AG20443 (cell line): ENCODE measurements at places on chromosomes 5 and 9.
A peak's percentile ranks its signal among the peaks of the same experiment; 100 is the strongest.

GRCh38 chr9:124790801-124791505 is 14.0 kb downstream of the OLFML2A start:
- no peak for DNase-seq

GRCh38 chr5:21806943-21807342 is 1046.2 kb downstream of the CDH12 start:
- DNase-seq, result no peak

DNA sequence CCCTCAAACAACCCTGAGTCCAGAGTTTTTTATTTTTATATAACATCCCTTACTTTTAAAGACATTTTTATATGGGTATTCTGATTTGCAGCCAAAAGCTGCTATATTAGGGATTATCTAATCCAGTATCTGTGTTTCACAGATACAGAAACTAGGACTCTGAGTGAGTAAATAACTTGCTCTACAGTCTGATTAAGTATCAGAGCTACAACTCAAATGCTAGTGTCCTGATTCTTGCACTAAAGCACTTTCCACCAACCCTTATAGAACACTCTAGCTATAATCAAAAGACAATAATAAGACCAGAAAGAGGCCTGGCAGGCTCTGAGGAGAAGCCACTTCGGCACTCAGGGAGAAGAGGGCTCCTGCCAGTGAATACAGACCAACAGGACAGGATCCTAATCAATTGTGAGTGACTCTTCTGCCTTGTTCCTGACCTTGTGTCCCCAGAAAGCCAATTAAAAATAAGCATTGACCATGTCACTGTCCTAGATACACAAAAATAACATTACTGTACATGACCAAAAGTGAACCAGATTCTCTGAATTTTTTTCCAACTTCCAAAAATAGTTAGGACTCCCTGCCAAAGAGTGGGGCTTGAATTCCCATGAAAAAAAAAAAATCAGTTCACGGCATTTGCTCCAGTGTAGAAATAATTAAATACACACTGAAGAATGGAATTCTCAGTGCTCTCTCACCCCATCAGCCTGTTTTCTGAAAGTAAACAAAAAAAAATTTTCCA is 63.6 kb upstream of the MAP3K1 start:
- DNase-seq, result peak; percentile 30

GRCh38 chr5:124161266-124161665 is 585.2 kb downstream of the ZNF608 start:
- DNase-seq, result no peak

DNA sequence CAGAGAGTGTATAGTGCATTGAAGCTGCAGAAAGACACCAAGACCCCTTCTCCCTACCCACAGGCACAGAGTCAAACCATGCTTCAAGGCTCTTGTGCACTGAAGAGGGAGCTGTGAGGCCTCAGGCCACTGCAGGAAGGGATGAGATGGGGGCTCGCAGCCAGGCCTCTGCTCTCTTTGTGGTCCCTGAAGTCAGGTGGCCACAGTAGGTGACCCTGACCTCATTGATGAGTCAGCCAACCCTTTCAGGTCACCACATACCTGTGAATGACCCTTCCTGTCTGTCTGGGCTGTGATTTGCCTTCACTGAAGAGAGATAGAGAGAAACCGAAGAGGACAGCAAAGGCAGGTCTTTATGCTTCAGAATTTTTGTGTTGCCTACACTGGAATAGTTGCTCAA is 372.1 kb downstream of the ACTL7B start:
- DNase-seq, result no peak

DNA sequence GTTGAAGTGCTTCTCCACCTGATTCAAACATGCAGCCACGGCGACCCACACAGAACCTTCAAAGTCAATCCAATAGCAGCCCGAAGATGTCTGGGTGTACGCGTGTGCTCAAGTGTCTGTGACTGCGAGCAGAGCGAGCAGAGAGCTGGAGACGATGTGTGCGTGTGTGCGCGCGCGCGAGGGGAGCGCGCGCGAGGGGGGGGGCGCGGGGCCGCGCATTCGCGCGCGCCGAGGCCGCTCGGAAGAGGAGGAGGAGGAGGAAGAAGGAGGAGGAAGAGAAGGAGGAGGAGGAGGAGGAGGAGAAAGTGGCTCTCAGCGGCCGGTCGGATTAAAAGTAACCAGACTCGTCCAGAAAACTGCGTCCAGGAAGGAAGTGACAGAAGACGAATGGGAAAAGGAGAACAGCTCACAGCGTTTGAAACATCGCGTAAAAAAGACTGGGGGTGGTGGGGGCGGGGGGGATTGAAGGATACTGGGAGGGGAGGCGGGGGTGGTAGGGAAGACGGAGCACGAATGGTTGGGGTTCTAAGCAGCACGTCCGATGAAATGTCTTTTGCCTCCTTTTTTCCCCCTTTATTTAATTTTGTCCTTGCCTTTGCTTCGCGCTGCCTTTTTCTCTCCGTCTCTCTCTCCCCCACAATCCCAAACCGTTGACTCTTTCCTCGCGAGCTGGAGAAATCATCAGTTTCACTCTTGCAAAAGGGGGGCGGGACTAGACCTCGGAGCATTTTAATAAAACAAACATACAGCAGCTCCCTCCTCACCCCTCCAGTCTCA is at the start of gene MEF2C:
Gene MEF2C, minus strand, starts transcription at position 126 of the 777 bp plus-strand sequence. CDS start 59,396 bp downstream, outside the sequence.
- peak; percentile 95 for DNase-seq

GRCh38 chr5:143209881-143210395 is 193.5 kb downstream of the NR3C1 start:
- no peak for DNase-seq

- DNase-seq, result no peak
These were observed 13.2 kb downstream of the SPINK1 start for GRCh38 chr5:147818290-147818689.

- no peak for DNase-seq
These were observed 636.1 kb upstream of the KLF4 start for GRCh38 chr9:108125625-108126024.

GRCh38 chr9:37309136-37309535 is 113.4 kb upstream of the GRHPR start:
- DNase-seq, result peak; percentile 14

GRCh38 chr5:64108674-64109073 is 57.0 kb upstream of the RNF180 start:
- no peak for DNase-seq

DNA sequence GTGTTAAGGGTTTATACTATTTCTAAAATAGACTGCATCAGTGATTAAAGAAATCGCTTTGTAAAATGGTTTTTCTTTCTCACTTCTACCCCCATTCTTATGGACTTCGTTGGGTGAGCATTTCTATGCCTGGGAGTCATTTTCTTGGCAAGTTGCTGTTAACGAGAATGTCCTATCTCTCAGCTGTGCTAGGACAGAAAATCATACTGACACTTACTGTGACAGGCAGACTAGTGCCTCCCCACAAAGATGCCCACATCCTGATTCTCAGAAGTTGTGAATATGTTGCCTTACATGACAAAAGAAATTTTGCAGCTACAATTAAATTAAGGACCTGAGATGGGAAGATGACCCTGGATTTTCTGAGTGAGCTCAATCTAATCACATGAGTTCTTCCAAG is 65.1 kb upstream of the NMUR2 start:
- no peak for DNase-seq

- no peak for DNase-seq
These were observed 440.5 kb upstream of the ZNF608 start for GRCh38 chr5:125186911-125187375.

GRCh38 chr5:139850423-139851016 is 54.9 kb downstream of the PSD2 start:
- no peak for DNase-seq

DNA sequence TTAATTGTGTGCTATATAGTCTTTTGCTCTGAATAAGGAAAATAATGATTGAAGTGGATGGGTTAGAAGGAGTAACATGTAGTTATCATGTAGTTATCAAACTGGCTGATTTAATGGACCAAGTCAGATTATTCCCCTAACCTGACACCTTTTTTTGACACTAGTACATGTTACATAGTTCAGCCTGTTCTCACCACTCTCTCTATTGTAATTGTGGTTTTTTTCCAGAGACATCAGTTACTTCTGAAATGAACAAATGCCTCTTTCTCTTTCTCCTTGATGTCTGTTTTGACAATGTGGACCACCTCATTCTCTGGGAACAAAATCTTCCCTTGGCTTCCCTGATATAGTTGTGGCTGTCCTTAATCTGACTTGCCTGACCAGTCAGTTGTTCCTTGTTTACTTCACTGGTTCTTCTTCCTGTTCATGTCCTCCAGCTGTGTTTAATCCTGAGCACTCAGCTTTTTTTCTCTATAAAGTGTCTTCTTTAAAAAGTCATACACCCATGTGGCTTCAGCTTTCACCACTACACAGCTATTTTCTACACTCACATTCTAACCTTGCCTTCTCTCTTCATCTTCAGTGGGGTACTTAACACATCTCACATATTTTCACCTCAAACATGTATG is 243.4 kb downstream of the ARRDC3 start:
- no peak for DNase-seq

- DNase-seq, result no peak
These were observed 43.5 kb downstream of the SEMA6A start for GRCh38 chr5:116531117-116531516.

- DNase-seq, result no peak
These were observed 473.1 kb downstream of the NR2F1-AS1 start for GRCh38 chr5:93107805-93108520.

DNA sequence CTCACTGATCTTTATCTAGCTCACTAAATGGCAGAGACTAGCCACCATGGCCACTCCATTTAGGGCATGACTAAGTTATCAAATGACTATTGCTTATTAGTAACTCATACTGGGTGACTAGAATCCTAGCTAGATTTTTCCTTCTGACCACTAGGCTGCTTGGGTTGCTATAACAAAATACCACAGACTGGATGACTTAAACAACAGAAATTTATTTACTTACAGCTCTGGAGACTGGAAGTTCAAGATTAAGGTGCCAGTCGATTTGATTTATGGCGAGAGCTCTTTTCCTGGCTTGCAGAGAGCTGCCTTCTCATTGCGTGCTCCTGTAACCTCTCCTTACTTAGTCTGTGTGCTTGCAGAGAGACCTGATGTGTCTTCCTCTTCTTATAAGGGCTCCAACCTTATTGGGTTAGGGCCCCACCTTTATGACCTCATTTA is 55.0 kb upstream of the APC start:
- peak; percentile 43 for DNase-seq

DNA sequence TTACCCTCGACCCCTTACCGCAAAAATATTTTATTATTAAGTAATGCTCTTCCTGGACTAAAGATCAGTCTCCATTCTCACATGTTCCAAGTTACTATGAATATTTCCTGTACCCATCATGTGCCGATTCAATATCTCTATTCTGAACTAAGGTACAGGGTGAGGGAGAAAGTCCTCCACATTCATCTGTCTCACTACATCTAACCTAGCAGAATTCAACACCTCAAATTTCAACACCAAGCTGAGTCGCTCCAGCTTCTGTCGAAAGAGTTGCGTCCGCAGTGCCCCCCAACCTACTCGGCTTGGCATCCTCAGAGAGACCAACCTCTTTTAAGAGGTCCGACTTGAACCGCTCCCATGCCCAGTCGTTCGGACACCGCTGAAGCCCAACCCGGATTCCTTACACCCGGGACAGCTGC is 1.0 kb downstream of the CERT1 start:
- no peak for DNase-seq

DNA sequence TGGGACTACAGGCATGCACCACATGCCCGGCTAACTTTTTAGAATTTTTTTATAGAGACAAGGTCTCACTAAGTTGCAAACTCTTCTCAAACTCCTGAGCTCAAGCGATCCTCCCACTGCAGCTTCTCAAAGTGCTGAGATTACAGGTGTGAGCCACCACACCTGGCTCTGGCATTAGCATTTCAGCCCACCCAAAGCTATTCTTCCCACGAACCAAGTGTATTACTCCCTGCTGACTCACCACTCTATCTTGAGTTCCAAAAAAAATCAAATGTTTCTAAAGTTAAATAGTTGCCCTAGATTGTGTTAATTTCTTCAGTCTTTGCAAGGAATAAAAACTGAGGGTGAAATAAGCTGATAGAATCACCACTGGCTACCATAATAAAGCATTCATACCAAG is 205.5 kb downstream of the ARRDC3 start:
- peak; percentile 14 for DNase-seq

DNA sequence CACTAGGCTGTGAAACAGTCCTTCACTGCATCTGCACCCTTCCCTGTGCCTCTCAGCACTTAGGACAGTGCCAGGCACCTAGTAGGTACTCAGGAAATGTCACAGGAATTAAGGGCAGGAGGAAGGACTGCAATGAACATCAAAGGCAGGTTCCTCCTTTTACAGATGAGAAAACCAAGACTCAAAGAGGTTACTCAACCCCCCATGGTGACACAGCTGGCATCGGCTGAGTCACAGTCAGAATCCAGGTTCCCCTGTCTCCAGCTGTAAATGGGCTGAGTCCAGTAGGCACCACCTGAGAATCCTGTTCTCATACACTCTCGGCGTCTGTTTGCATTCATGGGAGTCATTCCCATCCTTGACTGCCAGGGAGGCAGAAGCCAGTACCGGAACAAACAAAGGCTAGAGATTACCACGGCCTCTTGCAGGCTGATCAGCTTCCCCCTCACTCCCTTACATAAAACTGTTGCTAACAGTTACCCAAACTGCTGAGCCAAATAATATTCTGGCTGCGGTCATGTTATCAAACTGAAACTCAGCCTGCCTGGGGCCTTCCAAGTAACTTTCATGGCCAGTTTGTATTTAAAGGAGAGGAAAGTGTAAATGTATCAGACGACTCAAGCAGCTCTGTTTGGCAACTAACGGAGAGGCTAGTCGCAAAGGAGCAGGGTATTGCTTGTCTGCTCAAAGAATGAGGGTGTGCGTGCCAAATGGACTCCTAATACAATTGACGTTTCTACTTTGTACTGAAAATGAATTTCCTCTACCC is 201.7 kb downstream of the PAPPA start:
- DNase-seq, result no peak

DNA sequence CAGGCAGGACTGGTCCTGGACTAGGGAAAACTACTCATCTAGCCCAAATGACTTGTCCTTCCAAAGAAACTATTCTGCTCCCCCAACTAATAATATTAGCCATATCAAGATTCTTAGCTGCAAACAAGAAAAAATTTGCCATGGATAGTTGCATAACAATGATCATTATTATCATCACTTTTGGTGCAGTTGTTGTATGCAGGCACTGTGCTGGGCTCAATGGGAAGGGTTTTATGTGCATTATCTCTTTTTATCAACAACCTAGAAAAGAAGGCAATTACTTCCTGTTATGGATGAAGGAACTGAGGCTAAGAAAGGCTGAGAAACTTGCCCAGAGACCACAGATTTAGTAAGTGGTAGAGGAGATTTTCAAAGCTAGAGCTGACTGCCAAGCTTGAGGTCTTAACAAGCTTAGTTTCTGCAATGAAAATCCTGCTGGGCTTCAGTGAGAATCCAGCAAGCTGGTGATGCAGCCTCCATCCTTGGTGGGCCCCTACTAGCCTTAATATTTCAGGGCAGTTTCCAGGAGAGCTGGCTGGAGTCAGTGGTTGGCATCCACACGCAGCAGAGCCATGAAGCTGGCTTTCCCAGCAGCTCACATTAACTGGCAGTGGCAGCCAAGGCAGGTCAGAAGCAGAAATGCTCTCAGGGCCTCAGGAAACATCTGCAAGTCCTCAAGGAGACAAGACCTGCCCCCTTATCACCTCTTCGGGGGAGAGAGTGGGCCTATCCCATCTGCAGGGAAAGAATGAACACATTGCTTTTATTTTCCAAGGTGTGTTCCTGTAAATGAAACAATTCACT is 20.5 kb upstream of the MEGF9 start:
- DNase-seq, result no peak

- DNase-seq, result no peak
These were observed 62.3 kb downstream of the ACER2 start for GRCh38 chr9:19470981-19471650.

GRCh38 chr9:106889061-106889590 is 26.2 kb downstream of the ZNF462 start:
- DNase-seq, result no peak

GRCh38 chr9:112135706-112136105 is 39.4 kb downstream of the SUSD1 start:
- no peak for DNase-seq
